ENCODE measurements at places on chromosomes 2 and 18. TPM values are rescaled to one million over a fixed set of nuclear protein-coding genes. Genes with fewer than 3 reads are reported as not detected.

DNA sequence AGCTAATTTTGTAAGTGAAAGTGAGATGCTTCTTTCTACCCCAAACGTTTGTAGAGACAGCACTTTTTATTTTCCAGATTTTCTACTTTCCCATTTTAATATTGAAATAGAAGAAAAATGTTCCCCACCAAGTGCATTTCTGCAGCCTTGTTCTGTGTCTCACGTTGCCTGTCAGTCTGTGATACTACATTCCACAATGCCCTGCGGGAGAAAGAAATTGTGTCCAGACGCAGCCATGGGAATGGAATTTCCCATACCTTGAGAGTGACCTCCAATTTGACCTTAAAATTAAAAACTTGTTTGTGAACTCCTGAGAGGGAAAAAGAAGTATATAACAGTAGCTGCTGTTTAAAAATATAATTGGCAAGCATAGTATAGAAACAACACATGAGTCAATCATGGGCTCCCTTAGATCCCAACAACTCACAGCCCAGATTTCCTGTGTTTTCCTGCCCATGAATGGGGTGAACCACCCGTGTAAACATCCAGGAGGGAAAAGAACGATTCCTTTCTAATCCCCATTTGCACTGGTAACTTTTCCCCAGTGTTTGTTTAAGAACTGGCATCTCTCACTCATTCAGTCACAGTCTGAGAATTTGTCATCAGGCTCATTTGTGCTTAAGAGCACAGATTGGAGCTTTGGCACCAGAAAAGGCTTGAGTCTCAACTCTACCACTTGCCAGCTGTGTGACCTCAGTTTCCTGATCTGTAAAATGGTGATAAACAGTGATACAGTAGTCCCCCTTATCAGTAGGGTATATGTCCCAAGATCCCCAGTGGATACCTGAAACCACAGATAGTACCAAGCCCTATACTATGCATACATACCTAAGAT lies 166.1 kb upstream of the ZNF521 start:
- DNase-seq: no peak

- no peak for DNase-seq
Observed at GRCh38 chr2:113075030-113075429, 7.3 kb downstream of the IL1F10 start.

DNA sequence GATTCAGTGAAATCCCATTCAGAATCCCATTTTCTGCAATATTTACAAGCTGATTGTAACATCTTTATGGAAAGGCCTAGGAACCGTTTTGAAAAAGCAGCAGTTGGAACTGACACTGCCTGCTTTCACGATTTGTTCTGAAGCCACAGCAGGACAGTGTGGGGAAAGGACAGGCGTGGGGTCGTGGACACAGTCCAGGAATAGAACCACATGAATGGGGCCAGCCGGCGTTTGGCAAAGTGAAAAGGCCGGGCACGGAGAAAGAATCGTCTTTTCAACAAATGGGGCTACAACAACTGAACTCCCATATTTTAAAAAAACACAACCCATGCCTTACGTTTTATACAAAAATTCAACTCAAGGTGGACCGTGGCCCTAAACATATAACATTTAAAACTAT lies 69.8 kb downstream of the SLC66A2 start:
- no peak for DNase-seq

DNA sequence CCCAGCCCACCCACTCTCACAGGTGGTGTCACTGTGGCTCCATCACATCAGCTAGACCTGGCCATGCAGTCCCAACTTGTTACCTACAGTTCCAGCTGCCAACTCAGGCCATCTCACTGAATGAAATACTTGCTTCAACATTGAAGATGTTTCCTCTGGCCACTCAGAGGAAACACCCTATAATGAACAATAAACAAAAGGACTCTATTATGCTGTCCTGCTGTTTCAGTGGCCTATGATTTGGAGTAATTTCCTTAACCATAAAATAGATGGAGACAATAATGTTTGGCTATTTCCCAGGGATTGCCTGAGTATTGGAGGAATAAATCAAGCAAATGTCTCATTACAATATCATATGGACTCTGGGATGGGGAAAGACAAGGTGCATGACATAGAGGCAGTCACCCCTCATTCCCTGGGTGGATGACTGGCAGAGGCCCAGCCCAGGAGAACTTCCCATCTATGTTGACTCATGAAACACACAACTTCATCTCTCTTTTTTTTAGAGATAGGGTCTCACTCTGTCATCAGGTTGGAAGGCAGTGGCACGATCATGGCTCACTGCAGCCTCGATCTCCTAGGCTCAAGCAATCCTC lies 134.4 kb downstream of the TGIF1 start:
- no peak for DNase-seq

DNA sequence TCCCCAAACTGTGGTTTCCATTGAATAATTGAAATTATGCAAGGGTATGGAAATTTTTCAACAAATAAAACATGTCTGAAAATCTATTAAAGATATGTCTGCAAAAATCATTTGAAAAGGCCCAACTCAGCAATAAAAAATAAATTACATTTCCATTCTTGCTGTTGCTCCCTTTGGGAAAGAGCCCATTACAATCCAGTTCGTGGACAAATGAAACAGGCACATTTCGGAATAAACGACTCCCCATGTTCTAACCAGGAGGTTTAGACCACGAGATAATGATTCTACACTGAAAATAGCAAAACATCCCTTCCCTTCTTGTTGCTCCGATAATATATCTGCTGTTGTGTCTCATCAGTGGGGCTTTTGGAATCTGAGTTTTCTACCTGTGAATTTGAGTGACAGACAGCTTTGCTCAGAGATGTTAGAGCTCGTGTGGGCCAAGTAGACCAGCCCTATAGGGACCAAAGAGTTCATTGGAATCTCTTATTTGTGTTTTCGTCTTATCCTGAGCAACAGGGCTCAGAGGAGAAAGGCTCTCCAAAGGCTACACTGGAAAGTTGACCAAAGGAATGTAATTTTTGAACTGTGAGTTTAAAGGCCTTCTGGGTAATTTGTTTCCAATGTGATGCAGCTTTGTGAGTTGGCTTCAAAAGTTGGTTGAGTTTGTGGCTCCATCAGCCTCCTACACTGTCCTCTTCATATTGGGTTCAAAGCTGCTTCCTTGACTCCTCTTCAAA lies 119.5 kb downstream of the ACTR3 start:
- DNase-seq: no peak

The AQP12A gene
- polyA plus RNA-seq: 0.19 TPM

The REG1A gene
- not detected for polyA plus RNA-seq

Data from right renal cortex interstitium (tissue), 3 donors.